Spinal cord (tissue), 10 donors: ENCODE measurements at places on chromosomes 5 and 9. TPM values are rescaled to one million over a fixed set of nuclear protein-coding genes. Genes with fewer than 3 reads are reported as not detected.

- H3K36me3 ChIP-seq: no peaks in the 10 kb centered on the region
- no peaks in the 10 kb centered on the region for H3K27me3 ChIP-seq
- no peak overlapping the region for H3K4me3 ChIP-seq
- no peaks in the 10 kb centered on the region for H3K4me1 ChIP-seq
Observed at GRCh38 chr5:111243318-111243717, 19.1 kb downstream of the CAMK4 start.

- H3K4me1 ChIP-seq: no peaks in the 10 kb centered on the region
- no peaks in the 10 kb centered on the region for H3K36me3 ChIP-seq
- H3K4me3 ChIP-seq: no peak overlapping the region
- DNase-seq: no peak
Observed at GRCh38 chr5:36569491-36569890, 36.9 kb upstream of the SLC1A3 start.

DNA sequence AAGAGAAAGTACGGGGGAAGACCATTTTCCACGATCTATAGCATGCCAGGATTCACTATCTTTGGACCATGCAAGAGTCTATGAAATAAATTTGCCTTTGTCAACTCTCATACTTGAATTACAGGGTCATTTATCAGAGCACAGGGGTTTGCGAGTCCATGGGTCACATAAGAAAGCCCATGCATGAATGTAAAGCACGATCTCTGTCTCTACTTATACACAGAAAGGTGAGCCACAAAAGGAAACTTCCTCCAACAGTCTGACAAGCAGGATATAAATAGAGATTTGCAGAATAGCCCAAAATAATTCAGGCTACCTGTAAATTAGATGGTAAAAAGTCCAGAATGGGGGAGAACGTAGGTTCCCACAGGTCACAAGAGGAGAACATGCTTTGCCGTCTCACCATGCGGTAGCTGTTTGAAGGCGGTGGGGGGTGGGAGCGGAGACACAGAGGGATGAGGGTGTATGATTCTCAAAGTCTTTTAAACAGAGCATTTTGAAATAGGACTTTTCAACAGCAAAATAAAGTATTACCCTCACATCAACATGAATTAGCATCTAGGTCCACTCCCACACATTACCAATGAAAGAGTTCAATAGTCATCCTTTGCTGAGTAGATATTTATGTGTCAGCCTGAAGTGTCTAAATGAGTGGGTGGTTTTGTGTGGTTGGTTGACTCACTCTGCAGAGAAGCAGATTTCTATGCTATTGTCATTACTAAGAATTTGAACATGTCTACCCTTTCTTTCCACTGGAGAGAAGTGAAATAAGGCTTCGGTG lies 279.7 kb downstream of the EBF1 start:
- DNase-seq: no peak
- no peaks in the 10 kb centered on the region for H3K27me3 ChIP-seq
- H3K4me3 ChIP-seq: no peak overlapping the region
- peaks cover 7% of the 10 kb centered on the region for H3K4me1 ChIP-seq
- H3K36me3 ChIP-seq: no peaks in the 10 kb centered on the region

PHF24 gene
- 36.0 TPM for total RNA-seq

DNA sequence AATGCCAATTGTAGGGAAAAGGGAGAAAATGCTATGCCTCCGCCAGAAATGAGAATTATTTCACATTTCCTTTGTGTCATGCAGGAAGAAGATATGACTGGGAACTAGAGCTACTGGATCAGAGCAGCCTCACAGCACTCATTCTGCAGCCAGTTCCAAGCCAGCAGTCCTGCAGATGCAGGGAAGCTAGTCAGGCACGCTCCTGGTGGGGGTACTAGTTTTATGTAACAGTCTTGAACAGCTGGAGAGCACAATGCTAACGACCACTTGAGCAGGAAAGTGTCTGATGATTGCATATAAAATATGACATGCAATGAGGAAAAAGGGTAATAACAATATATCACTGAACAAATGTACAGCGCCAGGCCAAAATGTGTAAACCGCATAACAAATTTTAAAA lies 21.7 kb downstream of the CDH10 start:
- H3K27me3 ChIP-seq: no peaks in the 10 kb centered on the region
- no peak overlapping the region for H3K27ac ChIP-seq
- no peak overlapping the region for H3K4me3 ChIP-seq
- no peaks in the 10 kb centered on the region for H3K36me3 ChIP-seq
- H3K4me1 ChIP-seq: peaks cover 2% of the 10 kb centered on the region

DNA sequence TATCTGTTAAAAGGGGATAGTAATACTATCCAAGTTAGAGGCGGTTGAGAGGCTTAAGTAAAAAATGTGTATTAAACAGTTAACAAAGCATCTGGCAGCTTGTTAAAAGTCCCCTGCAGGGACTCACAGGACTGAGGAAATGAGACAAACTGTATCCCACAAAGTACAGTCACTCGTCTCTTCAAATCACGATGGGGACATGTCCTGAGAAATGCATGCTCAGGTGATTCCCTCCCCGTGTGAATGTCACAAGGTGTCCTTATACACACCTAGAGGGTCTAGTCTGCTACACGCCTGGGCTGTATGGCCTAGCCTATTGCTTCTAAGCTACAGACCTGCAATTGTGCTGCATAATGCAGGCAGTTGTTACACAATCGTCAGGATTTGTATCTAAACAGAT lies 237.0 kb downstream of the IRX2 start:
- H3K36me3 ChIP-seq: no peaks in the 10 kb centered on the region
- no peaks in the 10 kb centered on the region for H3K27me3 ChIP-seq
- H3K4me1 ChIP-seq: peaks cover 31% of the 10 kb centered on the region
- DNase-seq: no peak
- H3K27ac ChIP-seq: no peak overlapping the region
- no peak overlapping the region for H3K4me3 ChIP-seq

DNA sequence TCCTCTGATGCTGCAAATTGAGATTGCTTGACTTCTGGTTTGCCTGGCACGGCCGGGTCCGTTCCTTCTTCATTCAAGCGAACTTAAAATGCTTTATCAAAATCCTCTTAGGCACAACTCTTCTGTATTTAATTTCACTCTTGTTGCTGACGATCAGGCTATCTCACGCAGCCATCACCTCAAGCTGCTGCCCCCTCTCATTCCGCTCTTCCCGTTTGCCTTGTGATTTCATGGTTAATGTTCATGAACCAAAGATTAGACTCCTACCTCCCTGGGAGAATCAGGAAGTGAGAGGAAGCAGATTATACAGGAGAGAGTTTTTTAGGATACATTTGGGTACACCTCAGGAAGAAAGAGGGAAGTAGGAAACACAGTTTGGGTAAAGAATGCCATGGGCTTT lies 22.6 kb downstream of the QRFP start:
- H3K27me3 ChIP-seq: no peaks in the 10 kb centered on the region
- H3K27ac ChIP-seq: no peak overlapping the region
- H3K4me3 ChIP-seq: no peak overlapping the region
- peaks cover 52% of the 10 kb centered on the region for H3K36me3 ChIP-seq
- no peak for DNase-seq
- H3K4me1 ChIP-seq: peaks cover 47% of the 10 kb centered on the region
